ENCODE measurements at places on chromosomes 11 and 22.

DNA sequence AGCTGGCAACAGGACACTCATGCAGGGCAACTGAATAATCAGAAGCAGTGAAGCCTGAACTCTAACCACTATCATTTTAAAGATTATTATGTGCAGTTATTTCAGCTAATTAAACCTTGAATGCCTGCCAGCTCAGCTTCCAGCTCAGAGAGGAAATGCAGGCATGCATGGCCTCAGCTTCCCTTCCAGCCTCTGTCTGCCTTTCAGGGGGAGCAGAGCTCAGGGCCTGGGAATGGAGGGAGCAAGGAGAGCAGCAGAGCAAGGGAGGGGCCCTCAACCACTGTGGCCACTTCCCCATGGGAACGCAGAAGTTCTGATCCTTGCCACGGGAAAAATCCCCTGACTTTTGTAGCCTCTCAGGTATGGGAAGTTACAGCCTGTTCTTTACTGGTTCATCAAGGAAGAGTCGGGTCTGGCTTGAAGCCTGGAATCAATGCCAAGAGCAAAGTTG, 32.5 kb upstream of the APLNR start:
- DNase-seq: no peak

DNA sequence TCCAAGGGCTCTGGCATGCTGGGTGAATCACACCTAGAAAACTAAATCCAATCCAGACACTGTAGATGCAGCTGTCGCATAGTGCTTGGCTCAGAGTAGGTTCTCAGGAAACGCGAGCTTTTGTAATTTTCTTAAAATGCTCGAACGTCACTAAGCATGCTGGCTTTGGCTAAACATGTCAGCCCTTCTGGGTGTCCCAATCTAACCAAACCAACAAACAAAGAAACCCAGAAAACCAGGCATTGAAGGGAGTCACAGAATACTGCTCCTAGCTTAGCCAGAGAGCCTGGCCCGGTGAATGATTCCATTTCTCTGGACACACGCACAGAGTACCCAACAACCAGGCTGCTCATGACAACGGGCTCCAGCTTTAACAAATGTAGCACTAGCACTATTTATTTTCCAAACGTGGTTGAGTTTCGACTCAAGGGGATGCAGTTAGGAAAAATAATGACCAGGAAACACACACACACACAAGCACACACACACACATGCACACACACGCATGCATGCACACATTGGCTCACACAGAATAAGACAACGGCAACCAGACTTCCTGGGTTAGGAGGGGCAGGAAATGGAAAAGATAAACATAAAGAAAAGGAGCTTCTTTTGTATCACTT, 492.6 kb downstream of the MIAT start:
- no peak for DNase-seq

GRCh38 chr11:57498540-57498939, 17.0 kb downstream of the SLC43A1 start:
- no peak for DNase-seq

DNA sequence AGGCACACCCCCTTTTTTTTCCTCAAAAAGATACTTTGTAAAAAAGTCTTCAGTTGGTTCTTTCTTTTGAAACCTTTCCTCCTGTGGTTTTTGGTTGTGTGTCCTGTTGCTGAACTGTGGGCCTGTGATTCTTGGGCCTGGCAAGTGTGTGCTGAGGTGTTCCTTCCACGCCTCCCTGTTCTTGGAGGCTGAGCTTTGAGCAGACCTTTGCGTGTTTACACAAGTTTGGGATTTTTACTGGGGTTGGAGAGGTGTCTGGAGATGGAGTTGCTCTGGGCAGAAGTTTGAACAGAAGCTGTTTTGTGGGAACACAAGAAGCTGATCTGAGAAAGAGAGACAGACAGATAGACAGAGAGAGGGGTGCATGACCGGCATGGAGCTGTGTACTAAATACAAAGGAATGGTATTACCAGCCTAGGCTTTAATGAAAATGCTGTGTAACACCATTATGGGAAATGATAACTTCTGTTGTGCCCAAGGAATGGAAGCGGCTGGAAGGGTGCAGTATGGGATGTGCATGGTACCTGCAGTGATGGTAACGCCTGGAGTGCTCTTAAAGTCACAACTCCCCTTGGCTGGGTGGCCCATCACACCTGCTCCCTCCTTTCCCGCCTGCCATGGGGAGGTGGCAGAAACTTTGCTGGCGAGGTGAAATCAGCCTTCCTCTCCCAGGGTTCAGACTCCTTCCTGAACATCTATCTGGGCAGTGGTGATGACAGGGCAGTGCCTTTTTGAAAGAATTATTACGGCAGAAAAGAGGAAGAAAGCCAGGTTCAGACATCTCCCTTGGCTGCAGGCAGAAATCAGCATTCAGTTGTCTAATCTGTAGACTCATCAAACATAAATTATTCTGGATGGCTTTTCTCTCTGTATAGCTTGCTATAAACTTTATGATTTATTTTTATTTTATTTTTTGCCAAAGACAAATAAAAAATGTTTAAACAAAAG, 70.4 kb downstream of the LDLRAD3 start:
- DNase-seq: no peak

GRCh38 chr22:42949159-42949558, 65.8 kb downstream of the PACSIN2 start:
- DNase-seq: no peak

DNA sequence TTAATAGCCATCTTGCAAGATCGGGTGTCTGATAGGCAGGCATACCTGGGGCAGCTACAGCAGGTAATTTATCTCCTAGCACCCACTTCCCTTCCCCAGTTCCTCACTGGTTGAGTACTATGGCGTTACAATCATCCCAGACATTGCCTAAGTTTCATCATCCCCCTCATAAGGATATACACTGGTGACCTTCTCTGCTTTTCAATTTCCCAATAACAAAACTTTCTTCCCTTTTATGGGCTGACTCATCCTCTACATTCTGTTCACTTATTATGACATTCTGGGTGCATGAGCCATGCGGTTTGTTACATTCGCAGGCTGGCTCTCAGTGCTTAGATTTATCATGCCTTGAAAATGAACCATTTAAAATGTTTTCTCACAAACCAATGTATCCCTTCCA, 5.0 kb upstream of the MRPL11 start:
- no peak for DNase-seq

GRCh38 chr11:130370845-130371590, 56.3 kb upstream of the ZBTB44 start:
- no peak for DNase-seq

DNA sequence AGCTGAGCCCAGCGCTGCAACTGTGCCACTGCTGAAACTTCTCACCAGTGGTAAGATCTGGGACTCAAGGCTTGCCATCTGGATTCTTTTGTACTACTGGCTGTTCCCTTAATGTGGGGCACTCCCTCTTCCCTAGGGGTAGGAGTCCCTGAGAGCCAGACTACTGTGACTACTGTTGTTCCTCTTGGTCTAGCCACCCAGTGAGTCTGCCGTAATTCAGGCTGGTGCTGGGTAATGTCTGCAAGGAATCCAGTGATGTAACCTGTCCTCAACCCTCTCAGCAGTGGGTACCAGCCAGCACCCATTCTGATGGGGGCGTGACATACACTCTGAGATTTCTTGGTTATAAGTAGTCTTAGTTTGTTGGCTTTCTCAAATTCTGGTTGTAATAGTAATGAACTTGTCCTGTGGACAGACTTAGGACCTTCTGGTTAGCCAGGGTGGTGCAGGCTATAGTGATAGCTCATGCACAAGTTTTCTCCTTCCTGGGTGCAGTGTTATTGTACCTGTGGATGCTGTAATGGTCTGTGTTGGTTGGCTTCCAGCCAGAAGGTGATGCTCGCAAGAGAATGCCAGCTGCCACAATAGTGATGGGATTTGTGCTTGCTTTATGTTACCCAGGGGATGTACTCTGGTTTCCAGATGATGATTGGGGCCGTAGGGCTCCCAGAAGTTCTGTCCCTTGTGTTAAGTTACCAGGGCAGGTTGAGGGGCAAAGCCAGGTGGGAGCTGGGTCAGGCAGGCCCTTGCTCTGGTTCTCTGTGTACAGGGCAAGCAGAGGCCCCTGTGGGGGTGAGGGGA, 65.5 kb downstream of the ARHGAP42 start:
- no peak for DNase-seq

- DNase-seq: no peak
These were observed 632.6 kb upstream of the KIRREL3 start for GRCh38 chr11:127632976-127633680.

DNA sequence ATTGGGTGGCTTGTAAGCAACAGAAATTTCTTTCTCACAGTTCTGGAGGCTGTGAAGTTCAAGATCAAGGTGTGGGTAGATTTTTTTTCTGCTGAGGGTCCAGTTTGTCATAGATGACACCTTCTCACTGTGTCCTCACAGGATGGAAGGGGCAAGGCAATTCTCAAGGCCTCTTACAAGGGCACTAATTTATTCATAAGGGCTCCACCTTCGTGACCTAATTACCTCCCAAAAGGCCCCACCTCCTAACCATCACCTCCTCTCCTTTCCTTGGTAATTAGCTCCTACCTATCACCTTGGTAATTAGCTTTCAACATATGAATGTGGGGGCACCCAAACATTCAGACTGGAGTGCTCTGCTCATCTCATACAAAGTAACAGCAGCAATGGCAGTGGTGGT, 92.3 kb upstream of the CD44 start:
- DNase-seq: no peak

- DNase-seq: no peak
These were observed 71.3 kb downstream of the ATXN10 start for GRCh38 chr22:45742866-45743450.

DNA sequence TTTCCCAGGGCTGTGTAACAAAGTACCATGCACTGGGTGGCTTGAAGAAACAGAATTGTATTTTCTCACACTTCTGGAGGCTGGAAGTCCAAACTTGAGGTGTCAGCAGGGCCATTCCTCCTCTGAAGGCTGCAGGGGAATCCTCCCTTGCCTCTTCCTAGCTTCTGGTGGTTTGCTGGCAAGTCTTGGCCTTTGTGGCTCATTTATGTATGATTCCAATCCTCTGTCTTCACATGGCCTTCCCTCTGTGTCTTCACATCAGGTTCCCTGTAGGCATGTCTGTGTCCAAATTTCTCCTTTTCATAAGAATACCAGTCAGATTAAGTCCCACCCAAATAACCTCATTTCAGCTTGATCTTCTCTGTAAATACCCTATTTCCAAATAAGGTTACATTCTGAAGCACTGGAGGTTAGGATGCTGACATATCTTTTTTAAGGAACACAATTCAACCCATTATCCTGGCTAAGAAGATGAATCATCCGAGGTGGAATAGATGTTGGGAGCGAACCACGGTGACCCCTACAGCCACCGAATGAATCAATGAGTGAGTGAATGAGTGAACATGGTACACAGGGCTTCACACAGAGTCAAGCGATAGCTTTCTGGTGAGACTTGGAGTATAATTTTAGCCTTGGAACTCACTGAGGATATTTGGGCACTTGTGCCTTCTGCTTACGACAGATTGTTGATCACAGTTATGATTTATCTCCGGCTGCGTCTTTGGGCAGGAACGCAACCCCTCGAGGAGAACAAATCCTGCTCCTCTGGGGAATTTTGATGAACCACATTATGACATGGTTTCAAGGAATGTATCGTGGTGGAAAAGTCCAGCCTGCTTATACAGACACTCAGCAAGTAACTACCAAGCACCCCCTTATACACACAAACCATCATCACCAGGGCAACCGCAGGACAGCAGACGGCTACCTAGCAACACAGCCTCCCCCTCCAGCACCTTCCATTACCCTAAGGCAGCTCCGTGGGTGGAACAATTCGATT, 34.3 kb upstream of the MICAL2 start:
- DNase-seq: no peak

GRCh38 chr22:25153961-25154666, 45.5 kb upstream of the CRYBB3 start:
- DNase-seq: no peak

- no peak for DNase-seq
These were observed 6.8 kb upstream of the TPBGL start for GRCh38 chr11:75233754-75234172.

GRCh38 chr11:30345644-30346043, 22.7 kb downstream of the ARL14EP start:
- no peak for DNase-seq

DNA sequence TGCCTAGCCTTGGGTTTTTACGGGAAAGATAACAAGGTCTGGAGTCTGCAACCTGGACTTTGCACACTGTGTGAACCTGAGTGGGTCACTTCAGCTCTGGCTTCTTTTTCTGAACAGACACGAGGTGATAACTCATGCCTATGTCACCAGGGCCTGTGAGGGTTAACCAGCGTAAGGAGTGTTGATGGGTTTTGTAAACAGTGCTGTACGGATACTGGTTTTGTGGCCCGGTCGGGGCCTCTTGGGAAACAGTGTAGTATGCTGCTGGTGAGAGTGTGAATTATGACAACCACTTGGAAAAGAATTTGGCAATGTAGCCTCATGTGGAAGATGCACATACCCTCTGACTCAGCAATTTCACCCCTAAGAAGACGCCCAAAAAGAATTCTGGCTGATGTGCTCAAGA, 266.8 kb downstream of the MN1 start:
- no peak for DNase-seq
